ENCODE measurements at places on chromosomes 12 and 14.
A peak's percentile ranks its signal among the peaks of the same experiment; 100 is the strongest.

GRCh38 chr14:101019990-101020710 is 116.6 kb upstream of the RTL1 start:
- no peak for DNase-seq

DNA sequence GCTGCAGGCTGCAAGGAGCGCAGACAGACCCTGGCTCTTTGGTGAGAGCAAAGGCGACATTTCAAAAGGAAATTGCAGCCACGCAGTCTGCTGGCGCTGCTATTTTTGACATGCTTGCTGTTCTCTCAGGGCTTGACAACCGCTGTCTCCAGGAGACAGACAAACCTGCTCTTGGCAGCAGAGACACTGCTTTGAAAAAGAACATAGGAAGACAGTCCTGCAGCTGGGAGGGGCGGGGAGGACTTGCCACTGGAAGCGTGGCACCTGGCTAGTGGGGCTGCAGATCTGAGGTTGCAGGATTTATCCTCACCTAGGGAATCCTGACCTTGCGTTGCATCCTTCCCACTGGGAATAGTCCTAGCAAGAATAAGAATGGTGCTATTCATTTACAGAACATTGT is 91.8 kb upstream of the KCNA1 start:
- DNase-seq, result no peak

- no peak for DNase-seq
These were observed 272.7 kb upstream of the DIO3 start for GRCh38 chr14:101288436-101289229.

- no peak for DNase-seq
These were observed 1.2 kb downstream of the NOS1 start for GRCh38 chr12:117360222-117360550.

DNA sequence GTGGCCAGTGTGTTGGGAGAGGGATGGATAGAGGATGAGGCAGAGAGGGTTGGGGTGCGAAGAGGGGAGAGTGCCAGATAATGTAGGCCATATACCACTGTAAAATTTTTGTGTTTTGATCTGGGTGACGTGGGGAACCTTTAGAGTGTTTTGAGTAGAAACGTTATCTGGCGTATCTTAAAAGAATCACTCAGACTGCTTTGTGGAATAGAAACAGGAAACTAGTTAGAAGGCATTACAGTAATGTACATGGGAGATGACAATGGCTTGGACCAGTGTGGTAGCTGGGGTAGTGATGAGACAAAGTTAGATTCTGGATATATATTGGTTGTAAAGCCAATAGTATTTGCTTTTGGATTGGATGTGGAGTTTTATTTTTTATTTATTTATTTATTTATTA is 20.6 kb downstream of the ATF1 start:
- no peak for DNase-seq

DNA sequence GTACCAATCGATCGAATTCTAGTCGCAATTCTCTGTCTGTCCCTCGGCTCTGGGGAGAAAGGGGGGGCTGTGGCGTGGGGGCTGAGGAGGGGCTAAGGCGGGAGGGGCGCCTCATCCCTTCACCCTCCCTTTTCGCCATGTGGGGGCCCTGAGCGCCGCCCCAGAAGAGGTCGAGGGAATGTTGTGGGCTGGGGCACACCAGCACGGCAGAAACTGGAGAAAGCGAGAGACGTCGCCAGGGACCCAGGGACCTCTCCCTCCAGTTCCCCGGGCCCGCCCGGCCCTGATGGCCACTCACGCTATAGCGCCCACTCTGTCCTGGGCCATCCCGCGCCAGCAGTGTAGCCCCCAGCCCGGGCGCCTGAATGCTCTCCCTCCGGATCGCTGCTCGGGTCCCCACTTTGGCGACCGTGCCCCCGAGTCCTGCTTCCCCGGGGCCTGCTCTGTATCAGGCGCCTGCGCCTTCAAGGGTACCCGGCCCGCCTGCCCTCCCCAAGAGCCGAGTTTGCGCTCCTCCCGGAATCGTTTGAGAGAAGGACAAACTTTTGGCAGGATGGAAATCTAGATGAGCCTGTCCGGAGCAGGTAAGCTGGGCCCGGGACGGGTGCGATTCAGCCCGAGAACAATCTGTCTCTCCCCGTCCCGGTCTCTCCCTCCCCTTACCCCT is 62.6 kb downstream of the SMUG1 start:
- peak; percentile 50 for DNase-seq

Measured in HEK293T (cell line).